Activated T-cell treated with anti-CD3 and anti-CD28 coated beads, Interleukin-2, amount 50 U/mL, for 1 hour (primary cell): ENCODE measurements at places on chromosomes 1 and 21.

DNA sequence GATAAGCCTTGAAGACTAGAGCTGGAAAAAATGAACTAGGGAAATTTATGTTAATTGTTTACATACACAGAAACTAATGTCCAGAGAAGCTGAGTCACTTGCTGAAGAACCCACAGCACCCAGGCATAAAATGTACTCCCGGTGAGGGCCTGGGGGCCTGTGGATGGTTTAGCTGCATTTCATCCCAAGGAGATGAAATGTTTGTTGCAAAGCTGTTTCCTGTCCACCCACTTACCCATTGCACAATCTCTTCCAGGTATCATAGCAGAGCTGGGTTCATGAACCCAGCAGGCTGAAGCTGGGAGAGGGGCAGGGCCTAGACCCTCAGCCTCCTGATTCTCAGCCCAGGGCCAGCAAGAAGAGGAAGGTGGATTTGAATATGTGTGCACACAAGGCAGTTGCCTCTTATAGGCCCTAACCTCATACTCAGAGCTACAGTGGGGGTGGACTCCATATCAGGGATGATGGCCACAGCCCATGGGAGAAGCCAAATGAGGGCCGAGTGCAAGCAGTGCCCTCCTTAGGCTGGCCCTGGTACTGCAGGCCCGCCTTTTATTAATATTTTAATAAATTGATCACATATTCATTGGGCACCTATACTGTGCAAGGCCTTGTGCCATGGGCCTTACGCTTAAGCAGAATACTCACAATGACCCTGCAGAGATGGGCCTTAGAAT is 110.8 kb downstream of the LACTBL1 start:
- no peak for DNase-seq

DNA sequence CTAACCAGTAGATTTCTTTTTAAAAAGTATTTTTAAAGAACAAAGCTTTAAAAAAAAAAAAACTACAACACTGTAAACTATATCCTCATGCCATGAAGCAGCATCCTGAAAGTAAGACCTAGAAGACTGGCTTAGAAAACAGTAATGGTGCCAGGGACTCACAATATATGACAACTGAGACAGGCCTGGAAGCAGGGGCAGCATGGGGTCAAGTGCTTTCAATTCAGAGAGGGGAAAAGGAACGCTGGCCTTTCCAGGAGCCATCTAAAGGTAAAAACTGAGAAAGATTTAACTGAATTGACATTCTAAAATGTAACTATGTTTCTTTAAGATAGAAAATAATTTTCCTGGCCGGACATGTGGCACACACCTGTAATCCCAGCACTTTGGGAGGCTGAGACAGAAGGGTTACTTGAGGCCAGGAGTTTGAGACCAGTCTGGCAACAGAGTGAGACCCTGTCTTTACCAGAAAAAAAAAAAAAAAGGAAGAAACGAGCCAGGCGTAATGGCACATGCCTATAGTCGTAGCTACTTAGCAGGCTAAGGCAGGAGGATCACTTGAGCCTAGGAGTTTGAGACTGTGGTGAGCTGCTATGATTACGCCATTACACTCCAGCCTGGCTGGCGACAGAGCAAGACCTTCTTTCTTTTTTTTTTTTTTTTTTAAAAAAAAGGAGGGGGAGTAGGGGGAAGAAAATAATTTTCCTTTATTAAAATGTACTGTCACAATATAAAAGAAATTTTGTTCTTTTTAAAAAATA is 54.1 kb downstream of the SLC35D1 start:
- no peak for DNase-seq

DNA sequence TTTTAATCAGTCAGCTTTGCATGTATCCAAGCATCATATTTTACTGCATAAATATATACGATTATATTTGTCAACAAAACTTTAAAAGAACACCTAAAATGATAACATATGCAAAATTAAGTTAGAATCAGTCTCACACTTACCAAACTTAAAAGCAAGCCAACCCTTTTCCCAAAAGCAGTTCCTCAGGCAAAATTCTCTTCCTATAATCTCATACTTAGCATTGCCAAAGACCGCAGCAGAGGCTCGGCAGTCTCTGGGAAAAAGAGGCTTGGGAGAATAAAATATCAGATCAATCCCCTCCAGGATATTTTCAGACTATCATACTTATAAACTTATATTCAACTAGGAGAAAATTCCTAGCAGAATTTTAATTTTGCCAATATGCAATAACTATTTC is 93.2 kb upstream of the RGS18 start:
- DNase-seq: no peak

DNA sequence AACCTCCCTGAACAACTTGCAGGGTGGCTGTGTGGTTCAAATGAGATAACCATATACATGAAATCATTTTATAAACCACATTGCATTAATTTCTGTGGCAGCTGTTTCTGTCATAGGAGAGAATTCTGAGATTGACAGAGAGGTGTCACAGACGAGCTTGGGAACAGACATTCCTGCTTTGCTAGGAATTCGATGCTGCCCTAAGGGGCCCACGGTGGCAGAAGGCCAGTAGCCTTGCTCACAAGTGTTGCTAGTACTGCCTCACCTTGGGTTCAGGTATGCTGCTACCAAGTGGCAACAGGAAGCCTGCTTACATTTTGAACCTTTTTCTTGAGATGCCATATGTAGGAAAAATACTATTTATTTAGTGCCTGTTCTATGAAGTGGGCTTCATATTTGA is 13.4 kb downstream of the KCNA10 start:
- no peak for DNase-seq

DNA sequence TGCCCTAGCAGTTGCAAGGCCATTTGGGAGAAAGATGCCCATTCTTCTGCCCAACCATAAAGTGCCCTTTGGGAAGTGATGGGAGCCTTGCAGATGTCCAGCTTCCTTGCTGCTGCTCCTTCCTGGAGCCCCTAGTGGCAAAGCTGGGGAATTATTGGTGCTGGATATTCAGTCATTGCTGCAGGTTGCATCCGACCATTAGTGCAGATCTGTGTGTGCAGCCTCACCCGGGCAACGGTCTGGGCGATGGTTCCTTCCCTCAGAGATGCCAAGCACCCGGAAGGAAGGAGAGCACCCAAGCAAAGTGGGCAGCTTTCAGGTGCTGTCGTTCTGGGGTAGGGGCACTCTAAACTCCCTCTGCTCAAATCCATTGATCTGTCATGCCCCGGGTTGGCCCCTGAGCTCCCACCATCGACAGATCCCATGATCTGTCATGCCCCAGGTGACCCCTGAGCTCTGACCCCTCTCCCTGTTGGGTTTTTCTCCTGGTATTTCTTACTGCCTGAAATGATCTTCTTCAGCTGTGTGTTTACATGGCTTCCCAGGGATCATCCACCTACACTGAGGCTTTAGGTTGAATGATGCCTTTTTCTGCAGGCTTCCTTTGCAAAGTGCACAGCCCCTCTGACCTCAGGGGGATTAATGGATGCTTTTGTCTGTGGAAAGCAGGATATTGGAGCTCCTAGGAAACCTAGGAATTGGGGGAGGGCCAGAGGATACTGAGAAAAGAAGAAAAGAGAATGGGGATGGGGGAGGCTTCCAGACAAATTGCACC is 467.5 kb downstream of the PTPRU start:
- no peak for DNase-seq

DNA sequence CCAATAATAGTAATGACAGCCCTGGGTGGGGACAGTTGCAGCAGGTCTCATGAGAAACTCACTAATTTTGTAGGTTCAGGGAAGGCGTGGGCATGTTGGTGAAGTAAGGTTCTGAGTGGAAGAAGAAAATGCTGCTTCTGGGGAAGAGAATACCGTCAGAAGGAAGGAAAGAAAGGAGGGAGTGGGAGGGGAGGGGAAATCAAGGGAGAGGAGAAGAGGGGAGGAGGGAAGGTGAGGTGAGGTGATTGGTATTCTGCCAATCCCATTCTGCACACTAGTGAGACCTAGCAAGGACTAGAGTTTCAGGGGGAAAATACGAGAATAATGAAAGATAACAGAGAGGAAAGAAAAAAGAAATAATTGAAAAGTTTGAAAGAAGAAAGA is 32.4 kb upstream of the MGST3 start:
- no peak for DNase-seq

DNA sequence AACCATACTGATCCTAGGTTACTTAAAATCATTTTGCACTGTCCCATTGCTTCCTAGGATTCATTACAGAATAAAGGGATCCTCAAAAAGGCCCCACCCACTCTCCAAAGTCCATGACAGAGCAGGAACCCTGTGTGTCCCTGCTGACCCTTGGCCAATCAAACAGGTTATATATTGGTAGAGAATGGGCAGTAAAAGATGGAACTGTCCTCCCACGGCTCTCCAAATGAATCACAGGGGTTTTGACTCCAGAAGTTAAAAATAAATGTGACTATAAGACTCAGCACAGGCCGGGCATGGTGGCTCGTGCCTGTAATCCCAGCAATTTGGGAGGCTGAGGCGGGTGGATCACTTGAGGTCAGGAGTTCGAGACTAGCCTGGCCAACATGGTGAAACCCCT is 65.5 kb downstream of the ACOT7 start:
- DNase-seq: no peak

GRCh38 chr1:211472724-211473123 is 19.2 kb downstream of the RD3 start:
- no peak for DNase-seq

GRCh38 chr1:56135069-56135863 is 444.1 kb downstream of the PLPP3 start:
- DNase-seq: no peak

DNA sequence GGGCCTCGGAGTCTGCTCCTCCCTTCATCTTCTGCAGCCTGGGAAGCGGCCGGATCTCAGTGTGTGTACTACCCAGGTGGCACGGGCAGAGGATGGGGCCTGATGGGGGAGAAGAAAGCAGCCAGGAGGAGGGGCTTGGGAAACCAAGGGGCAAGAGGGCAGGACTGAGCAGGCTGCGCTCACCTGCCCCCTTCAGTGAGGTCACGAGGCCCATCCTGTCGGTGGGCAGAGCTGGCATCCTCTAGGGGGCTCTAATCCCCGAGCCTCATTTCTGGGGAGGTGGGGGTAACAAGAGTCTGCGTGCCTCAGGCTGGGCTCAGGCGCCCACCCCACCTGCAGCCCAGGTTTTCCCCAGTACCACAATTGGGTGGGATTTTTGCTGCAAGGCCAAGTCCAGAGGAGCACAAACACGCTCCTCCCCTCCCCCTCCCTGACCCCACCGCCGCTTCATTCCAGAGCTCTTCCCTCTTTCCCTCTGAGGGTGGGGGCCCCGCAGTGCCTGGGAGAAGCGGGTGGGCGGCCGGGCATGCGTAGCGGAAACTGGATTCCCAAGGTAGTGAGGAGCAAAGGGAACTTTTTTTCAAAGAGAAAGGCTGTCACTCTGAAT is 1.8 kb upstream of the WNT3A start:
- DNase-seq: no peak

- no peak for DNase-seq
Observed at GRCh38 chr1:47229886-47230691, 1.9 kb downstream of the TAL1 start.

- no peak for DNase-seq
Observed at GRCh38 chr21:27673581-27673980, 706.7 kb upstream of the ADAMTS5 start.

DNA sequence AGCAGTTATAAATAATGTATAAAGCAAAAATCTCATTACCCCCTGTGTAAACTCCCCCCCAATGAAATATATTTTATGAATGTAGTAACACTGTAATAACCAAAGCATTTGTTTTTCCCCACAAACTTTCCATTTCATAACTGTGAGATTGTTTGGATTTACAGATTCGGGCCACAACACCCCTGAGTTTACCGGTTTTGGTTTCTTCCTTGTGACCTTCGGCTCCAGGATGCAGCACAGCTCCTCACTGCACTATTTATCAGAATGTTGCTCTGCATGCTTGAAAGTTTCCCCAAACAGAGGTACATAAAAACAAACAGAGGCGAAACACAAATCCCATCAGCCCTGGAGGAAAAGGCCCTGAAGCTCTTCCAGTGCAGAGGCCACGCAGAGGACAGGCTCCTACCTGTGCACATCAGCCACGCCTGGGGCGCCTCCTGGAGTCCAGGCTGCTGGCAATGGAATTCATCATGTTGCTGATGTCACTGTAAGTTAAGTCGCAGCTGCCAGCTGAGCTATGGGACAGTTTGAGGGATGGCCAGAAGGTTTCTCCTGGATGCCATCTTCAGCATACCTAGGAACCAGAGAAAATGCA is 122.0 kb downstream of the LMO4 start:
- peak; percentile 27 for DNase-seq

- DNase-seq: no peak
Observed at GRCh38 chr1:8170059-8170835, 144.1 kb upstream of the ERRFI1 start.

- no peak for DNase-seq
Observed at GRCh38 chr1:107678993-107679392, 286.0 kb downstream of the VAV3 start.

DNA sequence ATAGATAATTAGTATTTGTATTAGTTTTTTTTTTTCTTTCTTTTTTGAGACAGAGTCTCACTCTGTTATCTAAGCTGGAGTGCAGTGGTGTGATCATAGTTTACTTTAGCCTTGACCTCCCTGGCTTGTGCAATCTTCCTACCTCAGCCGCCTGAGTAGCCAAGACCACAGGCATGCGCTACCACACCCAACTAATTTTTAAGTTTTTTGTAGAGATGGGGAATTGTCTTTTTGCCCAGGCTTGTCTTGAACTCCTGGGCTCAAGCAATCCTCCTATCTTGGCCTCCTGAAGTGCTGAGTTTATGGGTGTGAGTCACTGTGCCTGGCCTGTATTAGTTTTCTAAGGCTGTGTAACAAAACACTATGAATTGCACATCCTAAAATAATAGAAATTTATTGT is 58.3 kb downstream of the MSH4 start:
- DNase-seq: no peak
